ENCODE measurements at places on chromosomes 7 and 10. TPM values are rescaled to one million over a fixed set of nuclear protein-coding genes. Genes with fewer than 3 reads are reported as not detected.

The WAC gene
- 115 TPM for total RNA-seq

The LHFPL3 gene
- not detected for total RNA-seq

The SPDYE5 gene
- total RNA-seq, result not detected

The EEPD1 gene
- total RNA-seq, result 0.40 TPM

The PIK3CG gene
- not detected for total RNA-seq

The HKDC1 gene
- 7.6 TPM for total RNA-seq

The AMPH gene
- total RNA-seq, result not detected

The UNC5B gene
- total RNA-seq, result 50.9 TPM

The ZP3 gene
- 20.2 TPM for total RNA-seq

The SORBS1 gene
- total RNA-seq, result 0.43 TPM

The OPALIN gene
- not detected for total RNA-seq

The KCP gene
- total RNA-seq, result not detected

The CAPZA2 gene
- total RNA-seq, result 132 TPM

The C10orf62 gene
- total RNA-seq, result 0.12 TPM

The CRHR2 gene
- not detected for total RNA-seq

The MSANTD7 gene
- 12.6 TPM for total RNA-seq

The TMEM213 gene
- not detected for total RNA-seq

The POLR2J gene
- total RNA-seq, result 42.4 TPM

The PKD2L1 gene
- not detected for total RNA-seq

The TMEM229A gene
- not detected for total RNA-seq

The GIMAP4 gene
- not detected for total RNA-seq

The A1CF gene
- total RNA-seq, result not detected

Measured in NCI-H460 (cell line).